ENCODE measurements at places on chromosomes 6 and 20.
A peak's percentile ranks its signal among the peaks of the same experiment; 100 is the strongest.

DNA sequence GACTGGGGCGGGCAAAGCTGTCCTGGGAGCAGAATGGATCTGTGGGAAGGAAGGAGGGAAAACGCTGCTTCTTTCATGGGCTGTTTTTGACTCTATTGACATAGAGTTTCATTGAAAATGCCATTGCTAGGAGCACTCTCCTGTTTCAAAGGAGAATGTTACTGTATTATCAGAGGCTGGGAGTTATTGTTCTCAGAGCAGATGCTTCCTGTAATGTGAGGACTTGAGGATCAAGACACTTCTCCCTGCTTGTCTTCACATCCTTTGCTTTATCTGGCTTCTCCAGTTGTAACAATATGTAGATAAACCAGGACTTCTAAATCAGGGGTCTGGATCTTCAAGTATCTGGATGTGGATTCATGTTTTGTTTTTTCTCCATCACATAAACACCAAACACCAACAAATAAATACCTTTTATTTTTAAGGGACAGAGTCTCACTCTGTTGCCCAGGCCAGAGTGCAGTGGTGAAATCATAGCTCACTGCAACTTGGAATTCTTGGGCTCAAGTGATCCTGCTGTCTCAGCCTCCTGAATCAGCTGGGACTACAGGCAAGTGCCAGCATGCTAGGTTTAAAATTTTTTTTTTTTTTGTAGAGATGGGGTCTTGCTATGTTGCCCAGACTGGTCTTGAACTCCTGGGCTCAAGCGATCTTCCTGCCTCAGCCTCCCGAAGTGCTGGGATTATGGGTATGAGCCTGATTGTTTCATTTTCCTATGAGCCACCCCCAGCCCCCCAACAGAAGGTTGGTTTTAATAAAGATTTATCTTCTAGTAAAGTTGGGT is 3.9 kb downstream of the CD109 start:
- no peak for DNase-seq

DNA sequence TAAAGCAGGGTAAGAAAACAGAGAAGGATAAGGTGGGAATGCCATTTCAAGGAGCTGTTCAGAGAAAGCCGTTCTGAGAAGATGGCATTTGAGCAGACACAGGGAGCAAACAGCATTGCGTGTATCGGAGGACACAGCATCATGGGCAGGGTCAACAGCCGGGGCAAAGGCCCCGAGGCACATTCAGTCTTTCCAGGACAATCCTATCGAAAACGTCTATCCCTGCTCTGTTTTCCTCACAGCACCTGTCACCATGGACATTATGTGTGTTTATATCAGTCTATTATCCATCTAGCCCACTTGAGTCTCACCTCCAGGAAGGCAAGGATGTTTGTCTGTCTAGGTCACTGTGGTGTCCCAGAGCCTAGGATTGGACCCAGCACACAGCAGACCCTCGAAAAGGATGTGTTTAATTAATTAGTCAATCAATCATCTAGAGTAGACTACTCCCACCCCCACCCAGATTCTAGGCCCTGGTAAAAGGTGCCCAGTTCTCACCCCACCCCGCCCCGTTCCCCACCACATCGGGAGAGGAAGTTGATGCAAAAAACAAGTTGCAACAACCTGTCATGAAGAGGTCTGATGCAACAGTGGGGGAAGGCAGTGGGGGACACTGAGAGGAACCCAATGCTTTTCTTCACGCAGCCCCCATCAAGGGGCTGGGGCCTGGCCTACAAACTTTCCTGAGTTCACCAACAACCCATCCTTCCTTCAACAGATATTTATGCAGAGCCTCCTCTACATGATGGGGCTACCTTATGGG is 66.6 kb downstream of the PREX1 start:
- peak; percentile 39 for DNase-seq

- DNase-seq, result no peak
Measured at GRCh38 chr6:163085426-163085825, 329.1 kb upstream of the QKI start.

DNA sequence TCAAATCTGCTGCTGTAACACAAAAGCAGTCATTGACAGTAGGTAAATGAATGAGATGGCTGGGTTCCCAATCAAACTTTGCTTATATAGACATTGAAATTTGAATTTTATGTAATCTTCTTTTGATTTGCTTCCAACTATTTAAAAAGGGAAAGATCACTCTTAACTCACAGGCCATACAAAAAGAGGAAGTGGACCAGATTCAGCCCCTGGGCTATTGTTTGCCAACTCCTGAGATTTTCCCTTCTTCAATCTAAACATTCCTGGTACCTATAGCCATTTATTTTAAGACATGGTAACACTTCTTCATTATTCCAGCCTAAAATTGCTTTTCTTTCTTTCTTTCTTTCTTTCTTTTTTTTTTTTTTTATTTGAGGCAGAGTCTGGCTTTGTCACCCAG is 260.6 kb downstream of the TFAP2A start:
- no peak for DNase-seq

- peak; percentile 48 for DNase-seq
Measured at GRCh38 chr6:35552285-35552917, 39.7 kb upstream of the TULP1 start.

DNA sequence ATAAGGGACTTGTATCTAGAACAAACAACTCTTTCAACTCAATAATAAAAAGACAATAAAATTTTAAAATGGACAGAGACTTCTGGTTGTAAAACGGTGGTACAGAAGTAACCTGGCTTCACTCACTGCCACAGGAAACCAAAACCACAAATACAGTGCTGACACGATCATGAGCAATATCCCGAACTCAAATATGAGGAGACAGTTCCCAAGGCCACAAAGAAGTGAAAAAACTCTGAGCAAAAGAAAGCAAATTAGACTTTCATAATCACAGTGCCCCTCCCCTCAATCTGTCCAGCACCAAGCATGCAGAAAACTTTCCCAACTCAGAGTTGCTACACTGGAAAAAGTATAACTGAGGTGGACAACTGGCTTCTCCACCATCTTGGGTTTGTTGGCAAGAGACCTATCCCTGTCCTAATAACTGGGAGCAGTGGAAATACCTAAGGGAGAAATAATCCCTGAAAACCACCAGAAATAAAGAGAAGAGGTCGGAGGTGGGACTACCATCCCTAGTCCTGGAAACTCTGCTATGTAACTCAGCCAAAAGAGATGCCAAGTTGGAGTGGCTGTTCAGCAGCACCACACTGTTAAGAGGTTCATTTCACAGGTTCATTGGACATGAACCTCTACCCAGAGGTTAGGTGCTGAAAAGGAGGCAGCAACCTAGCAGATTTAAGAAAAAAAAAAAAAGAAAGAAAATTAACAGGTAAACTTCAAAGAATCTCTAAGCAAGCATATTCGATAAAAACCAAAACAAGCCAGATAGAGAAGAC is 55.5 kb downstream of the REV3L start:
- DNase-seq, result no peak

DNA sequence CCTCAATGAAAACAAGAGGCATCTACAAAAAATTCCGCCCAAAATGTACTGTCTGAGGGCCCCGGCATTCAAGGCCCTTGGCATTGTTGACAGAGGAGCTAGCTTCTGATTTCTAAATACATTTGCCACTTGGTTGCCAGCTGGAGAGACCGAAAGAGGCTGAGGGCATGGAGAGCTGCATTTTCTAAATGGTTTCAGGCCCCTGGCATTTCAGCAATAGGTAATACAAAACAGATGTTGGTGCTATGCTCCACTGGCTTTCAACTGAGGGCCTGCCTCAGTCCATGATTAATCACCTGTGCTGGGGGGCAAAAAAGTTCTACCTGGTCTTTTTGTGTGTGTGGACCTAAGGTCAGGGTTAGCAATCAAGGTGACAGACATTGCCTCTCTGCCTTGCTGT is 79.5 kb upstream of the ISM1 start:
- DNase-seq, result peak; percentile 14

GRCh38 chr6:20669571-20670314 is 135.5 kb downstream of the CDKAL1 start:
- DNase-seq, result no peak

- DNase-seq, result no peak
Measured at GRCh38 chr6:166307082-166308032, 835 bp downstream of the PRR18 start.

- no peak for DNase-seq
Measured at GRCh38 chr20:1930165-1930564, 35.0 kb downstream of the SIRPA start.

GRCh38 chr6:68958327-68958726 is 323.2 kb downstream of the ADGRB3 start:
- DNase-seq, result no peak

DNA sequence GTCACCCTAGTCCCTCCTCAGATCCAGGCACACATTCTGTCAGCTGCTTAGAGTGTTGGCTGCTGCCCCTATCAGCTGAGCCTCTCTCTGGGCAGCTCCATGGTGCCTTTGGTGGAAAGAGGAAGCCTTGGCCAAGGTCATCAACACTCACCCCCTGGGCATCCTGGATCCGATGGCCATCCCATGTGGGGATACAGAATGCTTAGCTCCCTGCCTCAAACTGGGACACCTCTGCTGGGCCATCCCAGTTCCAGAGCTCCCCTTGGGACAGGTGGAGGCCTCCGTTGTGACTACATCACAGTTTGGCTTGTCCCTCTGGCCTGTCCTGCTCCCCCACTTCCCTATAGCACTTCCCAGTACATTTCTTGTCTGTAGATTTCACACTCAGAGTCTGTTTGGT is 45.6 kb downstream of the TOX2 start:
- no peak for DNase-seq

- DNase-seq, result no peak
Measured at GRCh38 chr6:142530566-142530965, 228.8 kb downstream of the ADGRG6 start.

DNA sequence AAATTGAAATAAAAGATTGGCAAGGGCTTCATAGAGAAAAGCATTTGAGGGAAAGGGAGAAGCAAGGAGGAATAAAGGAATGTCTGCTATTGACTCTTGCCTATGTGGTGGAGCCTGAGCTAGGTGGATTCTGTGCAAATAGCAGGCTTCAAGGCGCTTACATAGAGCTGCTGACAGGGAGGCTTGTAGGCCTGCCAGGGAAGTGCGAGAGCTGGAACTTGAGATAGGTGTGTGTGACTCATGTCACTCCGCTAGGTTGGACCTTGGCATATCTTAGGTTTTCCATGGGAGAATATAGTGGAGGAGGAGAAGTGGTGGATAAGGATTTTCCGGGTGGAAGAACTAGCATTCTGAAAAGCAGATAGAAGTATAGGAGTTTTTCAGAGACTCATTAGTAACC is 14.0 kb downstream of the SNRNP48 start:
- peak; percentile 55 for DNase-seq

DNA sequence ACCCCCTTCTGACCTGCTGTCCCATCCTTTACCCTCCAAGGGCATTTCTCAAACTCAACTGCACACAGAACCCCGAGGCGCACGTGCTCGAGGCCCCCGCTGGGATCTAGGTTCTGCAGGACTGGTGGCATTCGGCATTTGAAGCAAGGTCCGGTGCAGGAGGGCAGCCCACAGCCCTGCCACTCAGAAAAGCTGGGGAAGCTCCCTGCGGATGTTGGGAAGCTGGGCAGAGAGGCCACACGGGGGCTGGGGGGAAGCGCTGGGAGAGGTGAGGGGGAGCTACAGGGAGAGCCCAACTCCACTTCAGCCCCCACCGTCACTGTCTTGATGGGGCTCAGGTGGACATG is 51.2 kb upstream of the SLCO4A1 start:
- DNase-seq, result no peak

DNA sequence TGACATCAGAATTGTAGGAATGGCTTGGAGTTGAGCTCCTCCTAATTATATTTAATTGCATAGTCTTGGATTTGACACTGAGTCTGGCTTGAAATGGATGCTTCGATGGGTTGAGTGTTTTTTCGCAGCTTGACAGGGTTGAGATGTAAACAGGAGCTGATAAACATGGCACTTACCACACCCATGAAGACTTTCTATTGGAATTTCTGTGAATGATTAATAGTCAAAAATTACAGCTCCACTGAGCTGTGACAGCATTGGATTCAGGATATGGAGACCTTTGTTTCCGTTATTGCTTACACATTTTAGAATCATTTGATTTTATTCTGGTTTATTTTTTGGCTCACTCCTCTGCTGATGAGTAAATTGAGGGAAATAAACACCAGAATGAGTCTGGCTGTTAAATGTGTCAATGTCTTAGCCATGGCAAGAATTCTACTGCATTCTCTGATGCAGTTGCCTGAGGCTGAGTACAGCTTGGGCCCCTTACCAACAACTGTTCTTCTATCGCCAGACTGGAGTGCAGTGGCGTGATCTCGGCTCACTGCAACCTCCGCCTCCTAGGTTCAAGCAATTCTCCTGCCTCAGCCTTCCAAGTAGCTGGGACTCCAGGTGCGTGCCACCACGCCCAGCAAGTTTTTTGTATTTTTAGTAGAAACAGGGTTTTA is 128.1 kb upstream of the DOK5 start:
- DNase-seq, result no peak

GRCh38 chr6:152241013-152241766 is 396.0 kb downstream of the SYNE1 start:
- DNase-seq, result no peak

GRCh38 chr6:147283460-147283859 is 79.2 kb downstream of the STXBP5 start:
- no peak for DNase-seq

DNA sequence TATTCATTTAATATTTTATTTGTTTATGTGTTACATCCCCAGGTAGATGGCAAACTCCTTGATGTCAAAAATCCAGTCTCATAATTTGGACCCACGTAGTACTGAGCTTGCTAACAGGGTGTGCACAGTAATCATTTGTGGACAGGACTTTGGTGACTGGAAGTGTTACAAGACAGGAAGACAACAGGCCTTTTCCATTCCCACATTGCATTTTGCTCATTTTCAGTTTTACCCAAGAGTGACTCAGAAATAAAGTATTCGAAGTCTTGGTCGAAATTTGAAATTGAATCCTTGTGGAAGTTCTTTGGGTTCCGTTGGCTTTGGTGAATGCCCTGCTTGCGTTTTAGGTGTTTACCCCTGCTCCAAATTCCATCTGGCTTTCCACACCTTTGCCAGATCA is 63.0 kb upstream of the THBS2 start:
- DNase-seq, result no peak

DNA sequence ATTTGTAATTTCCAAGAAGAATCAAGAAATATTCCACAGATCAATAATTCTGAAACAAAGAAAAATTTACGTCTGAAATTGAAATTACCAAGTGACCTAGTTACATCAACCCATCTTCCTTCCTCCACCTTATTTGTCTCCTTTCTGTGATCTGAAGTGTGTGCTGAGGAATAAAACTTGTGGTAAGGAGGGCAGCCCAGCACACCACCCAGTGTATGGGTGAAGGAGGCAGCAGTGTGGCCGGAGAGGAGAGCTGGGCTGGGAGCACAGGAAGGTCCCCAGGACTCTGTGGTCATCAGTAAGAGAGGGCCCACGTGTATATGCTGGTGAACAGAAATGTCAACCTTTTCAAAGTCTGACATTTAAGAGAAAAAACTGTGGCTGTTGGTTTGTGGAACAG is 11.3 kb upstream of the CCR6 start:
- no peak for DNase-seq

DNA sequence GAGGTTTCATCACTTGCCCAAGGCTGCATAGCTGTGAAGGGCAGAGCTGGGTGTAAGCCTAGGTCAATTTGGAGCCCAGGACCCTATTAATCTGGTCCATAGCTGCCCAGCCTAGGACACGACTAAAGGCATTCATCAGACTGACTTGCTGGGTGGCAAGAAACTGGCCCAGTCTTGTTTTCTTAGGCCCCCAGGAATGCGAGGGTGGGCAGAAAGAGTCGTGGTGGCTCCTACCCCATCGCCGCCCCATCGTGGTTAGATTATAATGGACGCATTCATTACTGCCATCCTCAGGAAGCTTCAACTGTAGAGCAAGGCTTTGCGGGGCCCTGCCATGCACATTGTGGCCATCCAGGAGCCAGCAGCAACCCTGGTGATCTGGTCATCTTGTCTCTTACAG is 16.1 kb downstream of the DYNLRB1 start:
- DNase-seq, result no peak

Data from mucosa of gallbladder (tissue), 1 donor.